ENCODE measurements at places on chromosomes 11 and 22. TPM values are rescaled to one million over a fixed set of nuclear protein-coding genes. Genes with fewer than 3 reads are reported as not detected.

The CHADL gene
- 15.5 TPM for total RNA-seq

The AASDHPPT gene
- total RNA-seq, result 38.6 TPM

DNA sequence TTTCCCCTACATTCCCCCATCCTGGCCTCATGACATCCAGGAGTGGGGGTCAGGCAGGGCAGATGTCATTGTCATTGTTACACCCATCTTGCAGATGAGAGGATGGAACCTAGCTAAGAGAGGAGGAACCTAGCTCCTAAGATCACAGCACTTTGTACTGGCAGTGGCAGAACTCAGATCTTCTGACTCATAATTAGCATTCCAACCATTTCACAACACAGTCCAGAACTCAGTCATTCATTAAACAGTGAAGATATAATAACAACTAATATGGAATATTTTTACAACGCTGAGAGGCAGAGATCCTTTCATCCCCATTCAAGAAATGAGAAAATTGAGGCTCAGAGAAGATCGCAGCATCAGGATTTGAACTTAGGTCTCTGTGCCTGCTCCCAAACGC lies 127.8 kb downstream of the CHST1 start:
- no peak for DNase-seq

DNA sequence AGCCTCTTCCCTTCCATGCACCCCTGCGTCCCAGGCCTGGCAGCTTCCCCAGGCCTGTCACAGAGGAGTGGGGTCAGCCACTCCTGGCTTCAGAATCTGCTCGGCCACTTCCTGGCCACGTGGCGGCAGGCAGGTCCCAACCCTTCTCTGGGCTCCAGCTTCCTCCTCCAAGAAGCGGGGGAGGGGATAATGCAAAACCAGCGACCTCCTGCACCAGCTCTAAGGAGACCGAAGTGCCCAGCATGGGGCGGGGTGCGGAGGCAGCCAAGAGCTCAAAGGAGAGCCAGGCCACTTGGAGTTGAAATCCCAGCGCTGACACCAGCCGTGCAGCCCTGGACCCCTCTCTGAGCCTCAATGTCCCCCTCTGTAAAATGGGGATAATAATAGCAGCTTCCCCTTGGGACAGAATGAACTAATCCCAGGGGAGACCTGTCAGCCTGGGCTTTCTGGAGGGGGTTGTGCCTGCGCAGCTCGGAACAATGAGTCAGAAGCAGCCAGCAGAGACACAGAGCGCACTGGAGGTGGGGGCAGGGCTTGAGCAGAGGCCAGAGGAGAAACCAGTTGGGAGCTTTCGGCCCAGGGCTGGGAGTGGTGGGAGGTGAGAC lies 22.8 kb upstream of the PICK1 start:
- DNase-seq, result peak; percentile 93

GRCh38 chr11:19905280-19905853 lies 192.7 kb downstream of the NAV2 start:
- no peak for DNase-seq

DNA sequence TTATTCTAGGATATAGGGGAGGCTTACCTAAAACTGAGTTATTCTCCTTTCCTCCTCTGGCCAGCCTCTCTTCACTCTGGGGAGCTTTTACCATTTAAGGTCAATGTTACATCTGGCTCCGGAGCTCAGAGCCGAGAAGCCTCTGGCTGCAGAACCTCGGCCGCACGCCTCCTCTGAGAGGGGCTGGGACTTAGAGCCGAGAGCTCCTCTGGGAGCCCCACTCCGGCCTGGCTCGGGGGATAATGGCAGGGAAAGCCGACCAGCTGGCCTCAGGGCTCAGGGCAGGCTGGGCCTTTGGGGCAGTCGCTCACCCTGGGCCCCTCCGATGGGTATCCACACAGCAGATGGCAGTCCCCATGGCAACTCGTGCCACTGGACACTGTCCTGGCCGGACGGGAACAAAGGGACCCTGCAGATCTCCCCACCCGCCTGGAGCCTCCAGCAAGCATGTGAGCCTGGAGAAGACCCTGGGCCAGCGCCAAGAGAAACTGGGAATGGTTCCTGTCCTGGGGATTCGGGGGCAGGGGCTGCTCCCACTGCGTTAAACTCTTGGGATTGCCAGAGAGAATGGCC lies at the start of gene IRAG1:
TSS of gene IRAG1 (minus strand) at position 247 of the 573 bp plus-strand sequence. CDS start at position 94, 153 bp downstream.
- DNase-seq, result peak; percentile 68

- DNase-seq, result no peak
Observed at GRCh38 chr11:132607575-132607974, 924.7 kb downstream of the OPCML start.
